Breast epithelium (tissue), 4 donors: ENCODE measurements at places on chromosomes 7 and 10. TPM values are rescaled to one million over a fixed set of nuclear protein-coding genes. Genes with fewer than 3 reads are reported as not detected.
A peak's percentile ranks its signal among the peaks of the same experiment; 100 is the strongest.

The CACNB2 gene
- total RNA-seq = 0.48 TPM

- no peak overlapping the region for H3K4me3 ChIP-seq
- H3K4me1 ChIP-seq = no peaks in the 10 kb centered on the region
- no peak overlapping the region for H3K27ac ChIP-seq
- H3K36me3 ChIP-seq = no peaks in the 10 kb centered on the region
These were observed 3.5 kb downstream of the EPO start for GRCh38 chr7:100723732-100724275.

- H3K4me3 ChIP-seq = no peak overlapping the region
- no peak for DNase-seq
- H3K4me1 ChIP-seq = no peaks in the 10 kb centered on the region
- no peaks in the 10 kb centered on the region for H3K36me3 ChIP-seq
These were observed 47.6 kb downstream of the FZD1 start for GRCh38 chr7:91311839-91312238.

The TMEM184A gene
- total RNA-seq = 8.2 TPM

- no peak overlapping the region for H3K27ac ChIP-seq
- no peak overlapping the region for H3K4me3 ChIP-seq
- no peaks in the 10 kb centered on the region for H3K36me3 ChIP-seq
- H3K4me1 ChIP-seq = no peaks in the 10 kb centered on the region
- no peaks in the 10 kb centered on the region for H3K27me3 ChIP-seq
These were observed 55.0 kb downstream of the CACNB2 start for GRCh38 chr10:18195060-18195799.

DNA sequence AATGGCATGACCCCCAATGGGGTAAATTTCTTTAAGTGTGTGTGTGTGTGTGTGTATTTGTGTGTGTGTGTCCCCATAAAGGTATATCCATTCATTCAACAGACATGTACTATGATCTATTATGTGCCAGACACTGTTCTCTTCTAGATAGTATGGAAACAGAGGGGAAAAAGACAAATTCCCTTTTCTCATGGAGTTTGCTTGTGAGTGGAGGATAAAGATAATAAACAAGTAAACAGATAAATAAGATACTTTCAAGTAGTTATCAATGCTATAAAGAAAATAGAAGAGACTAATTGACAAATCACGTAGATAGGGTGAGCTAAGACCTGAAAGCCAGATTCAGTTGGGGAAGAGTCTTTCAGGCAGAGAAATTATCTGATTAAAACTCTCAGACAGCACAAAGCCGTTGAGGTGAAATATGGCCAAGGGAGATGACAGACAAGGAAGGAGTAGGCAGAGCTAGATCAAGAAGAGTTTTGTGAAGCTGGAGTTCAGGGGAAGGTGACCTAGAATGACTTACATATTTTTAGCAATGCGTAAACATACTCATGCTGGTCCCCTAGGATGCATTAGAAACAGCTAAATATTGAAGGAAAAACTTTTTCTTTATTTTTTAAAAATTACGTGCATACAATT lies 45.2 kb upstream of the DMTF1 start:
- DNase-seq = no peak
- no peaks in the 10 kb centered on the region for H3K36me3 ChIP-seq
- H3K4me3 ChIP-seq = no peak overlapping the region
- no peak overlapping the region for H3K27ac ChIP-seq
- no peaks in the 10 kb centered on the region for H3K27me3 ChIP-seq

DNA sequence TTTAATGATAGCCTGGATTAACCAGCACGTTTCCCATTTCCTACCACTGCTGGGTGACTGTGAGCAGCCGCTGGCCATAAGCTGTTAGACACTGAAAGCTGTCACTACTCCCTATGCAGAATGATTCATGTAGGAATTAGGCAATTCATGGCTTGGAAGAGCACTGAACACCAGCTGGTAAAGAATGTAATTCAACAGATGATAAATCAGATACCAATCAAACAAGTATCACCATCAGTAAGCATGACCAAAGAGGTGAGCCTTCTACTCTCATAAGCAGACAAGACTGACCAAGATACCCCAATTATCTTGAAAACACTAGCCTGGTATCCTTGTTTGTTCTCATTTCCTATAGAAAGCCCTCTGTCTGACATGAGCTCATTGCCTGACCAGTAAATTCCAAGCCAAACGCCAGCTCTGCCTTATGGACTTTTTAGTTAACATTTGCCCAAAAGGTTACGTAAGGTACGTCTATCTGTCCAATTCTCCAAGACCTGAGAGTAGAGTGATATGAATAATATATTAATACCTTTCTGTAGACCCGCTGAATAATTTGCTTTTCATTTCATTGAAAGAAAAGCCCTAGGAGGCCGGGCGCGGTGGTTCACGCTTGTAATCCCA lies 127.7 kb downstream of the ELMO1 start:
- H3K4me3 ChIP-seq = no peak overlapping the region
- no peaks in the 10 kb centered on the region for H3K36me3 ChIP-seq
- H3K27ac ChIP-seq = no peak overlapping the region
- no peak for DNase-seq
- H3K4me1 ChIP-seq = no peaks in the 10 kb centered on the region

- no peaks in the 10 kb centered on the region for H3K4me1 ChIP-seq
- no peak overlapping the region for H3K27ac ChIP-seq
- H3K27me3 ChIP-seq = no peaks in the 10 kb centered on the region
- no peaks in the 10 kb centered on the region for H3K36me3 ChIP-seq
- no peak for DNase-seq
These were observed 231.3 kb upstream of the NPY start for GRCh38 chr7:24052572-24053260.

- no peaks in the 10 kb centered on the region for H3K4me1 ChIP-seq
- H3K4me3 ChIP-seq = no peak overlapping the region
- no peaks in the 10 kb centered on the region for H3K27me3 ChIP-seq
- no peak for DNase-seq
These were observed 72.7 kb downstream of the PLCE1 start for GRCh38 chr10:94066411-94066810.

GRCh38 chr10:84375011-84375410 lies 46.6 kb downstream of the CCSER2 start:
- no peaks in the 10 kb centered on the region for H3K27me3 ChIP-seq
- no peak overlapping the region for H3K4me3 ChIP-seq
- no peaks in the 10 kb centered on the region for H3K4me1 ChIP-seq
- H3K27ac ChIP-seq = no peak overlapping the region

The OGDHL gene
- total RNA-seq = not detected

DNA sequence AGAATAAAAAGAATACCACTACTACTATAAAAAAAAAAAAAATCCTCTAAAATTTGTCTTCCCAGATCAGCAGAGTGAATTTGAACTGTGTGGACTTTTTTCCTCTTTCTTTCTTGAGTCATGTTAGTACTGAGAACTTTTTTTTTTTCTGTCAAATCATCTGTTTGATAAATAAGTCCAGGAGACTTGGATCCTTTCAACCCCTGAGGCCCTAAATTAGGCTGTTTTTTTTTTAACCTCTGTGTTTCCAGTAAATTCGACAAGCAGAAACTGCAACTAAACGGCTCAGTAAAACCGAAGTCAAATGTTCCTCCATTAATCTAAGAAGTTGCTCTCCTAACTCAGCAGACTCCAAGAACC lies 2.7 kb downstream of the MAP3K8 start:
- no peaks in the 10 kb centered on the region for H3K4me1 ChIP-seq
- peak overlapping the region; percentile 90 for H3K4me3 ChIP-seq
- DNase-seq = no peak
- H3K36me3 ChIP-seq = no peaks in the 10 kb centered on the region
- peak overlapping the region; percentile 62 for H3K27ac ChIP-seq
- no peaks in the 10 kb centered on the region for H3K27me3 ChIP-seq

GRCh38 chr7:137592232-137592896 lies 248.8 kb upstream of the PTN start:
- H3K4me1 ChIP-seq = no peaks in the 10 kb centered on the region
- H3K4me3 ChIP-seq = no peak overlapping the region
- H3K27ac ChIP-seq = no peak overlapping the region
- peak; percentile 24 for DNase-seq
- no peaks in the 10 kb centered on the region for H3K27me3 ChIP-seq

DNA sequence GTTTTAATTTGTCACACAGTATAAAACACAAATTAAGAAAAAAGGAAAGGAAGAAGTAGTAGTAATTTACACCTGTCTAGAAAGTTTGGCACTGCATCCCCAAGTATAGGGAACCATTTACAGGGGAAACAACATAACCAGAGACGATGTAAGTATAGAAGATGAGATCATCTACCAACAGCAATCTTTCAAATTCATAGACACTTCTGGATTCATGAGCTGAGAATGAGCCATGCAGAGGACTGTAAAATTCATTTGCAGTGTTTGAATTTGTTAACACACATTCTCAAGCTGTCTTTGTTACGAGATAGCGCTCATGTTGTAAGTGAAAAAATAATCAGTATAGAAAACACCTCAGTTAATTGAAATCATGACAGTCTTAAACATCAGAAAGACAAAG lies 337.0 kb upstream of the MEOX2 start:
- no peaks in the 10 kb centered on the region for H3K4me1 ChIP-seq
- H3K27ac ChIP-seq = no peak overlapping the region
- DNase-seq = no peak
- no peak overlapping the region for H3K4me3 ChIP-seq

The CAV2 gene
- total RNA-seq = 97.6 TPM

The EBLN1 gene
- not detected for total RNA-seq

The AKR1C4 gene
- total RNA-seq = not detected

The GLI3 gene
- total RNA-seq = 10.2 TPM

GRCh38 chr7:90267263-90267858 lies 22.4 kb downstream of the CFAP69 start:
- H3K4me3 ChIP-seq = no peak overlapping the region
- H3K27me3 ChIP-seq = no peaks in the 10 kb centered on the region
- DNase-seq = no peak
- peak overlapping the region; percentile 56 for H3K27ac ChIP-seq
- no peaks in the 10 kb centered on the region for H3K36me3 ChIP-seq

- H3K4me1 ChIP-seq = no peaks in the 10 kb centered on the region
- DNase-seq = no peak
- no peaks in the 10 kb centered on the region for H3K27me3 ChIP-seq
- no peak overlapping the region for H3K27ac ChIP-seq
These were observed 249.8 kb upstream of the HPS1 start for GRCh38 chr10:98696516-98696915.

The TSPAN33 gene
- total RNA-seq = 5.4 TPM

DNA sequence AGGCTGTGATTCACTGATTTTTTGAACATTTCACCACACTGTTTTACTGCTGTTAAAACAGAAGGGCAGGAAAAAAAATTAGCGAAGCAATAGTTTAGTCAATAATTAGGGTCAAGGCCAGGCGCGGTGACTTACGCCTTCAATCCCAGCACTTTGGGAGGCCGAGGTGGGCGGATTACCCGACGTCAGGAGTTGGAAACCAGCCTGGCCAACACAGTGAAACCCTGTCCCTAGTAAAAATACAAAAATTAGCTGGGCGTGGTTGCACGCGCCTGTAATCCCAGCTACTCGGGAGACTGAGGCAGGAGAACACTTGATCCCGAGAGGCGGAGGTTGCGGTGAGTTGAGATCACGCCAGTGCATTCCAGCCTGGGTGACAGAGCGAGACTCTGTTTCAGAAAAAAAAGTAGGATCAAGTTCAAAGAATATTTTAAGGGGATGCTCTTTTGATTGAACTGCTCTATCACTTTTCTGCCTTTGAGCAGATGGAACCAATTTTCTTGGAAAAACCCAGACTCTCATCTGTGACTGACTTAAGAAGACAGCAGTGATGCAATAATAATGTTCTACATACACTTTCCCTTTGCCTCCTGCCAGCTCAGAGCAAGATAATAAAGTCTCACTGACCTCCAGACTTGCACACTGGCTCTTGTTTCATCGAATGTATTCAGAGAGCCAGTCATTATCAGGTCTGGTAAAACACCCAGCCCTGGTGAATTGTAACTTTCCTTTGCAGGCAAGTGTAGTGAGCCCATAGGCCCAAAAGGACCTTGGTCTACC lies 1.6 kb upstream of the PPA1 start:
- no peak for DNase-seq
- peak overlapping the region; percentile 67 for H3K27ac ChIP-seq
- no peaks in the 10 kb centered on the region for H3K27me3 ChIP-seq
- no peaks in the 10 kb centered on the region for H3K4me1 ChIP-seq
- no peak overlapping the region for H3K4me3 ChIP-seq

The ELFN1 gene
- 1.3 TPM for total RNA-seq

GRCh38 chr7:158707610-158708009 lies 3.0 kb upstream of the NCAPG2 start:
- no peak overlapping the region for H3K4me3 ChIP-seq
- no peak overlapping the region for H3K27ac ChIP-seq
- H3K27me3 ChIP-seq = no peaks in the 10 kb centered on the region
- no peak for DNase-seq
- no peaks in the 10 kb centered on the region for H3K36me3 ChIP-seq

GRCh38 chr7:41999736-42000283 lies 237.2 kb downstream of the GLI3 start:
- DNase-seq = no peak
- H3K4me1 ChIP-seq = peaks cover 3% of the 10 kb centered on the region
- H3K27ac ChIP-seq = no peak overlapping the region
- H3K36me3 ChIP-seq = no peaks in the 10 kb centered on the region
- no peaks in the 10 kb centered on the region for H3K27me3 ChIP-seq
- no peak overlapping the region for H3K4me3 ChIP-seq

The CALCR gene
- 0.66 TPM for total RNA-seq

The LBX1 gene
- total RNA-seq = not detected

DNA sequence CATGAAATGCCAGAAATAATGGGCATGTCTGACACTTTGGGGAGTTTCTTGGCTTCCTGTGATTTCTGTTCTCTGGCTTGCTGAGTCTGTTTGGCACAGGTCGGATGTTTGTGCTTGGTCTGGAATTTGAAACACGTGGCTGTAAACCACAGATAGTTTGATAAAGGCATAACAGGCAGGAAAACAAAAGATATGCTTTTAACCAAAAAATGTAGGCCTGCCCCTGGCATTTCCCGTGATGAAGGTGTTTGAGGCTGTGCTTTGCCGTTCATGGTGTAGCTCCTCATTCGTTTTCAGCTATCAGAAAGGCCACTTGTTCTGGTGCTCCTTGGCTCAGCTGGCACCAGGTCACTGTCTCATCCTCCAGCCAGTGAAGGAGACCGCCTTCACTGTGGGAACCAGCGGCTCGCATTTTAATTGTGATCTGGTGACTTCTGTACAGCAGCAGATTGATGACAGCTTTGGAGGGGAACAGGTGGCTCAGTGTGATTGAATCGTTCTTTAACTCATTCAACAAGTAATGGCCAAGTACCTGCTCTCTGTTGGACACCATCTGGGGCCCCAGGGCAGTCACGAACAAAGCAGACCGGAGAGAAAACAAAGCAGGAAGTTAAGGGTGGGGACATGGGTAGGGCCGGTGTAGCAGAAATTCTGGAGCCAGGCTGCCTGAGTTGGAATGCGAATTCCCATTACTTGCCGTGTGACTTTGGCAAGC lies 111.5 kb downstream of the CCNY start:
- peaks cover 25% of the 10 kb centered on the region for H3K4me1 ChIP-seq
- H3K36me3 ChIP-seq = no peaks in the 10 kb centered on the region
- H3K27me3 ChIP-seq = no peaks in the 10 kb centered on the region

DNA sequence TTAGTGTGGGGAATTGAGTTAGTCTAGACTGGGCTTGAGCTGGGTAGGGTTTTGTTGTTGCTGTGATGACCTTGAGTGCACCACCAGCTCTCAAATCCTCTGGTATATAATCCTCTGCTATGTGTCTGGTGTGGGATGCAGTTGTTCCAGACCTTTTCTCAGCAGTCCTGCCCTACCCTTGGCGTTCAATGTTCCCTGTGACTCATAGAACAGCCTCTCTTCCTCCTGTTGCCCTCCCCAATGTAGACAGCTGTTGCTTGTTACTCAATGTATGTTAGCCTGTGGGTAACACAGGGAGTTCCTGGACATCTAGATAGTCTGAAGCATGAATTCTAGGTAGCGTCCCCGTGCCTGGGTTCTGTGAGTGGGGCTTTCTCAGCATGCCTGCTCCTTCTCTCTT lies 19.8 kb downstream of the ACBD7 start:
- H3K4me3 ChIP-seq = no peak overlapping the region
- no peaks in the 10 kb centered on the region for H3K27me3 ChIP-seq
- no peak for DNase-seq
- H3K36me3 ChIP-seq = no peaks in the 10 kb centered on the region
- no peak overlapping the region for H3K27ac ChIP-seq
- H3K4me1 ChIP-seq = no peaks in the 10 kb centered on the region
